Breast epithelium (tissue), 4 donors: ENCODE measurements at places on chromosomes 4 and X. TPM values are rescaled to one million over a fixed set of nuclear protein-coding genes. Genes with fewer than 3 reads are reported as not detected.

DNA sequence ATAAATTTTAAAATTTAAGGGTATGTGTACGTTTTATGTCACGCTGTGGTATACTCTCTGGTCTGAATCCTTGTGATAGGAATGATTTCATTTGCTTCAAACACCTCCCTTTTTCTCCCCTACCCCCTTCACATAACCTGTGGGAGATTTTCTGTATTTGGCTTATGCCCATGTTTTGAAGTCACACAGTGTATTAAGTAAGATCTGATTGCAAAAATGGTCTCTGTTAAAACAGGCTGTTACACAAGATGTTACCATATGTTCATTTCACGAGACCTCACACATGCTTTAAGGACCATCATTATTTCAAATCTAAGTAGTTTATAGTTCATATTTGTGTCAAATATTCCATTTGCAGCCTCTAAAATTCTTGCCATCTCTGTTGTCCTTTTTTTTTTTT lies 63.5 kb downstream of the TMEM131L start:
- no peak for DNase-seq
- no peaks in the 10 kb centered on the region for H3K4me1 ChIP-seq

GRCh38 chrX:147894366-147894963 lies 17.3 kb upstream of the FMR1 start:
- no peak overlapping the region for H3K27ac ChIP-seq
- H3K4me1 ChIP-seq, result no peaks in the 10 kb centered on the region
- H3K27me3 ChIP-seq, result no peaks in the 10 kb centered on the region
- DNase-seq, result no peak

The PAK3 gene
- total RNA-seq, result 1.9 TPM

DNA sequence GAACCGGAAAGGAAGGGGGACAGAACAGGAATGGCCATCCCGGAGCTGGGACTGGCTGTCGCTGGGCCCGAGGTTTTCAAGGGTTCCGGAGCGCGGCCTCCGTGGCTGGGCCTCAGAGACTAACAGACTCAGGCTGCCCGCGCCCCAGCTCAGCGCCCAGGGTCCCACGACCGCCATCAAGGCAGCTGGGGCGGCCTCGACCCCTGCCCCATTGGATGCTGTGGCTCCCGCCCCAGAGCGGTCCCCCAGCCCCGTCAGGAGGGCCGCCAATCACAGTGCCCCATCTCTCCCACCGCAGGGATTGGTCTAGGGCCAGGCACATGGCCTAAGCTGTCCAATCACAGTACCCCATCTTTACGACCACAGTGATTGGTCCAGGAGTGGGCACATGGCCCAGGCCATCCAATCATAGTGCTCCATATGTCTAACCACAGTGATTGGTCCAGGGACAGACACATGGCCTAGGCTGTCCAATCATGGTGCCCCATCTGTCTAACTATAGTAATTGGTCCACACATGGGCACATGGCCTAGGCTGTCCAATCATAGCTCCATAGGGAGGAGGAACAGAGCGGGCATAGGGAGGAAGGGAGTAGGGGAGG lies 105.3 kb upstream of the NKX1-1 start:
- DNase-seq, result peak; percentile 32
- no peaks in the 10 kb centered on the region for H3K27me3 ChIP-seq
- H3K27ac ChIP-seq, result no peak overlapping the region

DNA sequence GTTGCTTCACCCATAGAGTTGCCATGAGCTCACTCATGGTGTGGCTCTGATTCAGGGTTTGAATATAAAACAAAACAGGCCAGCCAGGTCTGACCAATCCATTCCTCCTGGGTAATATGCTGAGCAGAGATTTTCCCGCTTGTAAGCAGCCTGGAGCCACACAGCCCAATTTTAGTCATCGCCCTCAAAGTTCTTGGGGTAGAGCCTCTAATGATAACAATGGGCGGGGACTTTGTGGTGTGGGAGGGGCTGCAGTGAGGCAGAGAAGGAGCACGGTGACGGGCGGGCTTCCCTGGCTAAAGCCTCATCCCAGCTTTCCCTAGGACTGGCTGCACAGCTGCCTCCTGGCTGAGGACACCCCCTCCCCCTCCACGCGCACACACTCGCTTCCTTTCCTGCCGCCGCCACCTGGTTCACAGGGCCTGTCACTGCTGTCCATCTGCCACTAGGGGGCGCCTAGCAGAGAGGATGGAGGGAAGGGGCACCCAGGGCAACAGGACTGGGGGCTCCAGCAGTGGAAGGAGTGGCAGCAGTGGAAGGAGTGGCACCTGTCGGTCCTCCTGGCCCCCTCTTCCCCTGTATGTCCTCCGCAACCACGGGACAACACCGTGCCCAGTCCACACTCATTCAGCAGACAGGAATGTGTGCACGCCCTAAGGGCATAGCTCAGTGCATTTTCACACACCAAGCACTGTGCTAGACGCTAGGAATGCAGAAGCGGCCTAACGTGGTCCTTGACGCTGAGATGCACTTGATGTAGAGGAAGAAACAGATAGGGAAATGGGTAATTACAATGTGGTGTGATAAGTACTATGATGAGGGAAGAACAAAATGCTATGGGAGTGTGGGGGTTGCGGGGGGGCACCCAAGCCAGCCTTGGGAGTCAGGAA lies 26.8 kb downstream of the PRPS1 start:
- H3K27me3 ChIP-seq, result no peaks in the 10 kb centered on the region
- peak; percentile 40 for DNase-seq
- no peaks in the 10 kb centered on the region for H3K4me1 ChIP-seq

The KLHL15 gene
- total RNA-seq, result 6.9 TPM

- H3K4me1 ChIP-seq, result no peaks in the 10 kb centered on the region
- no peak for DNase-seq
- H3K4me3 ChIP-seq, result no peak overlapping the region
- no peaks in the 10 kb centered on the region for H3K36me3 ChIP-seq
Observed at GRCh38 chr4:61827907-61828391, 627.8 kb downstream of the ADGRL3 start.

The ZNF185 gene
- total RNA-seq, result 7.5 TPM

- H3K4me3 ChIP-seq, result no peak overlapping the region
- H3K36me3 ChIP-seq, result no peaks in the 10 kb centered on the region
- H3K27me3 ChIP-seq, result no peaks in the 10 kb centered on the region
- no peaks in the 10 kb centered on the region for H3K4me1 ChIP-seq
- no peak for DNase-seq
Observed at GRCh38 chr4:30919458-30919857, 199.3 kb downstream of the PCDH7 start.

GRCh38 chr4:103482893-103483292 lies 236.9 kb downstream of the TACR3 start:
- no peaks in the 10 kb centered on the region for H3K4me1 ChIP-seq
- H3K4me3 ChIP-seq, result no peak overlapping the region
- no peak overlapping the region for H3K27ac ChIP-seq
- no peaks in the 10 kb centered on the region for H3K36me3 ChIP-seq
- no peak for DNase-seq

DNA sequence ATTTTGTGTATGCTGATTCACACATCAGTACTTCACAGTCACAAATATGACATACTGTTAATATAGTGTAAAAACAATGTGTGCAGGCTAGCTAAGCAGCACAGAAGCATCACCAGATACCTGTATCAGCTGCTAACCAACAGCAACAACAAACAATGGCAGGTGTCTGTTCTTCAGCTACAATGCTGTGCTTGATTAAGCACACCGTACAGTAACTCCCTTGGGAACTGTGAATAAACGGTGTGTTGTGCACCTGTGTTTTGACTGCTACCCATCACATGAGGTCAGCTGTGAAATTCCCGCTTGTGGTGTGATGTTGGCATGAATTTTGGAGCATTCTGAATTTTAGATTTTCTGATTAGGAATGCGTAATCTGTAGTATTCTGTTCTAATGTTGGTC lies 379.7 kb upstream of the FAT1 start:
- H3K36me3 ChIP-seq, result no peaks in the 10 kb centered on the region
- H3K27ac ChIP-seq, result no peak overlapping the region
- no peak for DNase-seq
- no peaks in the 10 kb centered on the region for H3K4me1 ChIP-seq

- H3K4me1 ChIP-seq, result no peaks in the 10 kb centered on the region
- H3K27me3 ChIP-seq, result no peaks in the 10 kb centered on the region
- H3K36me3 ChIP-seq, result no peaks in the 10 kb centered on the region
Observed at GRCh38 chr4:126627255-126627654, 1005.5 kb upstream of the INTU start.

GRCh38 chr4:172404676-172405075 lies 591.5 kb downstream of the GALNTL6 start:
- no peaks in the 10 kb centered on the region for H3K4me1 ChIP-seq
- H3K27ac ChIP-seq, result no peak overlapping the region
- no peaks in the 10 kb centered on the region for H3K36me3 ChIP-seq
- DNase-seq, result no peak
- no peak overlapping the region for H3K4me3 ChIP-seq

DNA sequence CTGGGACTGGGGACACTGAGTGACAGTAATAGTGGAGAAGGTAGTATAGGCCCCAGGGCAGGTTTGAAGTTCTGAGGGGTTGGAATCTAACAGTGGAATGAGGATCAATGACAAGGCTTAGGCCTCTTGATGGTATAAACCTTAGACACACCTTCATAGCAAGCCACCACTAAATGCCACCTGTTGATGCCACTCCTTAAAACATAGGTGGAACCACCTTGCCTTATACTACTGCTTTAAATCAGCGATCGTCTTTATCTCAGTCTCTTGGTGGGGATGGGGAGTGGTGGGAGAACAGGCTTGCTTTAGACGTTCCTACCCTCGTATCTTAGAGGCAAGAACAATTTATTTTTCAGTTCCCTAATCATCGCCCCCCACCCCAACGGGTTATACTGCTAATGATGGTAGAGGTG lies 1.2 kb downstream of the RAB33B start:
- peak overlapping the region; percentile 99 for H3K27ac ChIP-seq
- DNase-seq, result no peak
- H3K4me1 ChIP-seq, result peaks cover 18% of the 10 kb centered on the region
- peak overlapping the region; percentile 86 for H3K4me3 ChIP-seq
- no peaks in the 10 kb centered on the region for H3K36me3 ChIP-seq
- no peaks in the 10 kb centered on the region for H3K27me3 ChIP-seq

DNA sequence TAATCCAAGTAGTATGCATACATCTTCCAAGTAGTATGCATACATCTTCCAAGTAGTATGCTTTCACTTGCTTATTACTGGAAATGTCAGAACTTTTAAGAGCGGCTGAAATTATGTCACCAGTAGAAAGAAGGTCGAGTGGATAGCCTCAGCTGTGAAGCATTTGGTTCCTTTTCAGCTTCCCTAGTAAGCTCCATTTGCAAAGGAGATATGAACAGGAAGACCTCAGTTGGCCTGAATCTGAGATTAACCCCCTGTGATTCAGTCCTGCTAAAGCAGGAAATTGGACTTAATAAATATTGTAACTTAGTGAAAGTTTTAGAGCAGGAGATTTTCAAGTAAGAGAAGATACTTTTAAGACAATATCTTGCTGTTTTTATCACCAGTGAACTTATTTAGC lies 48.1 kb downstream of the PCDH7 start:
- no peak for DNase-seq
- H3K27ac ChIP-seq, result no peak overlapping the region
- no peak overlapping the region for H3K4me3 ChIP-seq
- H3K36me3 ChIP-seq, result no peaks in the 10 kb centered on the region

DNA sequence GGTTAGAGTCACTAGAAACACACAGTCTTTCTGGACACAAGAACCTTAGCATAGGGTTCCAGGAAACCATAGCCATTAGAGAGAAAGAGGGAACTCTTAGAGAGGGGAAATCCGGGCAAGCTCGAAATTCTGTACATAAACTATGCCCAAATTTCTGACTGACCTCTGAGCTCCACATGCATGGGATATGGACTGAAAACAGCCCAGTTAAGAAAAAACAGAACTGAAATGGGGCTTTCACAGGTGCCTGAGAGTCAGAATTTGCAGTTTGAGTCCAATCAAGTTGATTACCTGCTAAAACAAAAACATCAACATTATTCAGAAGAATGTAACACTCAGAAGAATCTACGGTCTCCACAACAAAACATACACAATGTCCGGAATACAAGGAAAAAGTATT lies 13.1 kb downstream of the DCHS2 start:
- H3K27me3 ChIP-seq, result no peaks in the 10 kb centered on the region
- H3K36me3 ChIP-seq, result no peaks in the 10 kb centered on the region
- no peak overlapping the region for H3K4me3 ChIP-seq
- no peak overlapping the region for H3K27ac ChIP-seq
- H3K4me1 ChIP-seq, result no peaks in the 10 kb centered on the region
- no peak for DNase-seq
